IMR-90 (cell line): ENCODE measurements at places on chromosomes 1 and 21. TPM values are rescaled to one million over a fixed set of nuclear protein-coding genes. Genes with fewer than 3 reads are reported as not detected.

The SERTAD4 gene
- total RNA-seq = under 0.01 TPM in 2 replicates

The SPTA1 gene
- total RNA-seq = not detected in 2 replicates

The VAV3 gene
- 0.18 and 0.28 TPM in 2 replicates for total RNA-seq

The KRTAP8-1 gene
- not detected in 2 replicates for total RNA-seq

The LEMD1 gene
- not detected in 2 replicates for total RNA-seq

The CDK11B gene
- 8.2 and 8.9 TPM in 2 replicates for total RNA-seq

The C1orf94 gene
- total RNA-seq = not detected in 2 replicates

The GBP3 gene
- total RNA-seq = 42.5 and 50.0 TPM in 2 replicates

The HSPB7 gene
- total RNA-seq = 0.54 and 0.56 TPM in 2 replicates

The SORT1 gene
- total RNA-seq = 16.7 and 18.9 TPM in 2 replicates

The FAM151A gene
- total RNA-seq = not detected in 2 replicates

The GOLT1A gene
- total RNA-seq = not detected in 2 replicates

The LCK gene
- total RNA-seq = not detected in 2 replicates

The NR0B2 gene
- not detected in 2 replicates for total RNA-seq

The MTARC1 gene
- total RNA-seq = 0.18 and 0.28 TPM in 2 replicates

The SHE gene
- total RNA-seq = not detected in 2 replicates
